ENCODE measurements at places on chromosomes 3 and 15. TPM values are rescaled to one million over a fixed set of nuclear protein-coding genes. Genes with fewer than 3 reads are reported as not detected.

GRCh38 chr3:129399895-129400357 lies 28.5 kb downstream of the EFCAB12 start:
- DNase-seq = no peak

DNA sequence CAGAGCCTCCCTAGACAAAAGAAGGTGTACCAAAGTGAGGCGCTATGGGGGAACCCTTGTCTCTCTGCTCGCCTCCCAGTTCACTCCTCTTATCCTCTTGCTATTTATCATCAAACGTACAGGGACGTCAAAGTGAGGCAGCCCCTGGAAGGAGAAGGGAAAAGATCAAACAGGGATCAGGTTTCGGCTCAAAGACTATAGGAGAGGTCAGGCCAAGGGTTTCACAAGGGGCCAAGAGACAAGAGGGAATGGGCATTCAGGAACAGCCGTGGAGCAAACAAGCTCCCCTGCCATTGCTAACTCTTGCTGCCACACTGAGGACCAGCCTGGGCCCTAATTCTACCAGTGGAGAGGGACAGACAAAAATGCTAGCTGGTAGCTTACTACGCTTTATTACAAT lies 168.7 kb downstream of the GREM1 start:
- no peak for DNase-seq

DNA sequence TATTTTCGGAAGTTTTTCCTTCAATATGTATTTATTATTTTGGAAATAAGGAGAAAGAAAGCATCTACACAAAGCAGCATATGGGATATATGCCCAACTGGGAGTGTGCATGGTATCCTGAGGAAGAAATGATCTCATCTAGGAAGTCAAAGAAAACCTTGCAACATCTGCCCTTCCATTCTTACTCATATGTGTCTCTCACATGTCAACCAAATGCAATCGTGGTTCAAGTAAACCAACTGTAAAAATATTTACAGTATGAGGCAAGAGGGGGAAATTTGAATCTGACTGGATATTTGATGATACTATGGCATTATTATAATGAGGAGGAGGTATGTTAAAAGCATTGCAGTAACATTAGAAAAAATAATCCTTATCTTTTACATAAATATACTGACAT lies 3.2 kb upstream of the SCG3 start:
- no peak for DNase-seq

DNA sequence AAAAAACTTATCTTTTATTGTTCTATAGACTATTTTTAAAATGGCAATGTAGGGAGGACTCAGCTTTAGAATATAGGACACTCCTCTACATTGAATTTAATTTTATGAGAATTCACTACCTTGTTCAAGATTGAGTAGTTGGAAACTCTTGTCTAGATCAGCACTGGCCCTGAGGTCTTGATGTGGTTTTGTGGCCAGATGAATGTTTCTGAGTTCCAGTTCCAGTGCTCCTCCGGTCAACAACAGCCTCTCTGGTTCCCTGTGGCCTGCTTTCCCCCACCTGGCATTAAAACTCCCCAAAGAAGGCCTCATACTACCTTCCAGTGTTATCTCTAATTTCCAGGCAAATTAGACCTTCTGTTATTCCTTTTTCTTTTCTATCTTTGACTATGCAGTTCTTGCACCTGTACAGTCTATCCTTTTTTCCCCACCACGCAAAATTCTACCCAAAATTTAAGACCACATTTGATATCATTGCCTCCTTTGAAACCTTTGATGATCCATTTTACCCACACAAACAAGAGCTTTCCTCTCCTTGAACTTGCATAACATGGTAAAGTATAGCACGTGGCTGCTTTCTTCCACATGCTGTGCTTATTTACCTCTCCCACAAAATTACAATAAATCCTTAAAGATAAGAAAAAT lies 9.6 kb upstream of the ANP32A start:
- peak; percentile 10 for DNase-seq

The DPH3 gene
- total RNA-seq = 30.1 TPM

The MAP1A gene
- total RNA-seq = 2.0 TPM

The CAPN3 gene
- 2.3 TPM for total RNA-seq

The NLGN1 gene
- not detected for total RNA-seq

The SEMA3B gene
- total RNA-seq = 0.45 TPM
